ENCODE measurements at places on chromosomes 2 and 18.

GRCh38 chr2:227397562-227397961 is 9.8 kb upstream of the SCYGR1 start:
- H3K4me1 ChIP-seq = no peaks in the 10 kb centered on the region
- no peaks in the 10 kb centered on the region for H3K27me3 ChIP-seq
- no peaks in the 10 kb centered on the region for H3K36me3 ChIP-seq
- no peak overlapping the region for H3K27ac ChIP-seq
- no peak for DNase-seq
- no peak overlapping the region for H3K4me3 ChIP-seq

GRCh38 chr18:54250846-54251261 is 18.5 kb upstream of the POLI start:
- peak overlapping the region; percentile 25 for H3K4me3 ChIP-seq
- 0 out of 2 replicates have a peak overlapping the region, but pooled peaks have one; percentile 32 for H3K27ac ChIP-seq
- no peaks in the 10 kb centered on the region for H3K27me3 ChIP-seq
- peaks cover 24% of the 10 kb centered on the region for H3K4me1 ChIP-seq

- DNase-seq = no peak
- H3K36me3 ChIP-seq = no peaks in the 10 kb centered on the region
- no peaks in the 10 kb centered on the region for H3K4me1 ChIP-seq
- no peak overlapping the region for H3K4me3 ChIP-seq
- no peaks in the 10 kb centered on the region for H3K27me3 ChIP-seq
- no peak overlapping the region for H3K27ac ChIP-seq
These were observed 33.4 kb downstream of the EMX1 start for GRCh38 chr2:72950558-72951255.

DNA sequence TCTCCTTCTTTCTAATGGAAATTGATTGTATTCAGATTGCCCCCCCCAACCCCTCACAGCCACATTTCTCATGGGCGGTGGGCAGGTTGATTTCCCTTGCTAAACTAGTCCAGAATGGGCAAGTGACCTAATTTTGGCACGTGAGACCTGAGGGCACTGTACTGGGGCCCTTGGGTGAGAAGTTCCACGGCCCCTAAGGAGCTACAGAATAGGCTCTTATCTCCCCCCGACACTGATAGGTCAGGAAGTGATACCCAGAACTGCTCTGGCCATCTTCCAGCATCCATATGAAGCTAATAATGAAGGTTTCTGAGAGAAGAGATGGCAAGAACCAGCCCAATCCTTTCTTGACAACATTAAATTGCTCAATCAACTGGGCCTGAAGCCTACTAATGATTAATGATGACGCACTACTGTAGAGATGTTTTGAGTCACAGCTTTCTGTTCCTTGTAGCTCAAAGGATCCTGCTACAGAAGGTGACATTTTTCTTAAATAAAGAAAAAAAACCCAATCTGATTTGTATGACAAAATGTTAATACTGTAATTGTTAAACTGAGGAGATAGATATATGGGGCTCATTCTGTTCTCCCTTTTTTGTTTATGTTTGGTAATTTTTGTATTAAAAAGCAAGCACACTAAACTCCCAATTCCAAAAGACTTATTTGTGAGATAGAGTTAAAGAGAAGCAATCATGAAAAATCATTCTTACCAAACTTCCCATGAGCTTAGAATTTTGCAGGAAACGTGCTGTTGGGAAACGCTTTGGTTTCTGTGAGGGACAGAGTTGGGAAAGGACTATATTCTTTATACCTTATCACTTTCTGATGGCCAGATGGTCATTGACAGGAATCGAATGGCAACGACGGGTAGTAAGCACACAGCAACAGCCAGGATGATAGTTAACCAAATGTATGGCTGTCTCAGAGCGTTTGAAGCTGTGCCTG is 28.2 kb upstream of the NARS1 start:
- no peak overlapping the region for H3K27ac ChIP-seq
- H3K4me3 ChIP-seq = no peak overlapping the region
- no peaks in the 10 kb centered on the region for H3K36me3 ChIP-seq
- no peak for DNase-seq

DNA sequence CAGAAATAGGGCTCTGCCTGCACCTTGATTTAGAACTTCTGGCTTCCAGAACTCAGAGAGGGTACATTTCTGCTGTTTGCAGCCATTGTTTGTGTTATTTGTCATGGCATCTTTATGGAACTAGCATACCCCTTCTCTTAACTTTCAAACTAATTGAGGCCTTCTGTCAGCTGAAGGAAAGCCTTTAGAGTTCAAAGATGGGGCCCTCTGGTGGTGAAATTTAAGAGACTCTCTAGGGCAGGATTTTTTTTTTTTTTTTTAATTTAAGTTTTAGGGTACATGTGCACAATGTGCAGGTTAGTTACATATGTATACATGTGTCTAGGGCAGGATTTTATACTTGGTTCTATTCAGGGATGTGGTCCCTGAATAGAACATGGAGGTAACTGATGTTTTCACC is 260.6 kb upstream of the LINC00305 start:
- H3K36me3 ChIP-seq = no peaks in the 10 kb centered on the region
- peak; percentile 83 for DNase-seq
- no peaks in the 10 kb centered on the region for H3K4me1 ChIP-seq
- H3K27me3 ChIP-seq = no peaks in the 10 kb centered on the region

- no peaks in the 10 kb centered on the region for H3K36me3 ChIP-seq
- peaks cover 12% of the 10 kb centered on the region for H3K4me1 ChIP-seq
- H3K4me3 ChIP-seq = no peak overlapping the region
- H3K27ac ChIP-seq = no peak overlapping the region
These were observed 396.8 kb upstream of the ID2 start for GRCh38 chr2:8285081-8285480.

DNA sequence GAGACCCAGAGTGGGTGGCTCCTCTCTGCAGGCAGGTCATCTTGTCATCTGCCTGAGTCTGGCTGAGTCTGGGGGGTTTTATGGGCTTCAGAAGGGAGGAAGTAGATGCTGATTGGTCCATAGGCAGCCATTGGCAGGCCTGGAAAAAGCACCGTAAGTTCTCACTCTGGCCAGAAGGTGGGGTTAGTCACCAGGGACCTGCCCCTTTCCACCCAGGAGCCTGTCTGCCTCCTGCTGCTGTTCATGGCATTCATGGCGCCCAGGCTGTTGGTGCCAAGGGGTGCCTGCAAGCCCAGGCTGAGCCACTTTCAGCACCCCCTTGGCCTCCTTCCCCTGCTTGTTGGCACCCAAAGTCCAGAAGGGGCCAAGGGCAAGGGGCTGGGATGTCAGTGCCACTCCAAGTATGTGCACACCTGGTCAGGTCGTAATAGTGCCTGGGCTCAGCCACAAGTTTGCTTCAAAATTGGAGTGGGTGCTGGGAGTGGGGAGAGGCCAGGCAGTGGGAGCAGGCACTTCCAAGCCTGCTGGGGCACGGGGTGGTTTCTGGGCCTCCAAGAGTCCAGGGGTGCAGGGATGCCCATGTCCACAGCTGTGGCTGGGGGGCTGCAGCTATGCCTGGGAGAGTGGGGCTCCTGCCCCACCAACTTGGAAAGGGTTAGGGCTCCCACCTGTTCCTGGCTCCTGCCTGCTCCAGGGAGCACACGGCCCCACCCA is 178.1 kb downstream of the FAM210A start:
- peak; percentile 80 for DNase-seq
- no peaks in the 10 kb centered on the region for H3K27me3 ChIP-seq
- H3K36me3 ChIP-seq = no peaks in the 10 kb centered on the region
- H3K27ac ChIP-seq = no peak overlapping the region

Data from Karpas-422 (cell line).